ENCODE measurements at places on chromosomes 3 and 15. TPM values are rescaled to one million over a fixed set of nuclear protein-coding genes. Genes with fewer than 3 reads are reported as not detected.

DNA sequence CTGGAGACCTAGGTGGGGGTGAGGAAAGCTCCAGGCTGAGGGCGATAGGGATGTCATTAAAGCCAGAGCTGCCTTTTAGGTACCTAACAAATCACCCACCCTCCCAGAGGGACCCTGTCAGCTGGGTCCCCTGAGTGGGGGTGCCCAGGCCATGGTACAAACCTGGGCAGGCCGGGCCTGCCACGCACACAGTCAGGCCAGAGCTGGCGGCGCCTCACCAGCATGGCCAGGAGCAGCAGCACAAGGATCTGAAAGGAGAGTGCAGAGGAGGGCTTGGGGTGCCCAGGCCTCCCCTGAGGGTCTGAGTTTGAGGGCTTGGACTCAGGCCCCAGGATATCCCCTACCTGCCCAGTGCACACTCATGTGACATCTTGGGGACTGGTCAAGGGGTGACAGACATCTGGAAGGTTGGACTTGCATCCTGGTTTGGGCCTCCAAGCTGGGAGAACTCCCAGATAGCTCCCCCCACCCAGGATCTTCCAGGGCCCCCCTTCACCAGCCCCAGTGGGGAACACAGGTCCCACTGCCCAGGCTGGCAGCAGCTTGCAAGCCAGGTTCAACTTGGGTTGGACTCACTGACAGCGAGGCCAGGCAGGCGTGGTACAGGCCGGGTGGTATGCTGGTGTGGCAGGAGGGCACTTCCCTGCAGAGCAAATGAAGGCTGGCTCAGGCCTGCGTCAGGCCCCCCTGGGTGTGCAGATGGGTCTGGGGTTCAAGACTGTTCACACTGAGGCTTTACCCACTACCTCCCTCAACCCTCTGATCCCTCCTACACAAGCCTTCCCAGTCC, 5.2 kb downstream of the STRA6 start:
- DNase-seq, result no peak

Gene STXBP5L
- total RNA-seq, result 97.6 TPM

- peak; percentile 25 for DNase-seq
Measured at GRCh38 chr15:63466378-63467192, 37.8 kb upstream of the USP3 start.

GRCh38 chr3:120460181-120460790, 9.5 kb upstream of the FSTL1 start:
- DNase-seq, result no peak

- DNase-seq, result no peak
Measured at GRCh38 chr3:71002298-71002697, 581.2 kb downstream of the FOXP1 start.

GRCh38 chr3:45950686-45951600, 7.7 kb downstream of the CXCR6 start:
- no peak for DNase-seq

DNA sequence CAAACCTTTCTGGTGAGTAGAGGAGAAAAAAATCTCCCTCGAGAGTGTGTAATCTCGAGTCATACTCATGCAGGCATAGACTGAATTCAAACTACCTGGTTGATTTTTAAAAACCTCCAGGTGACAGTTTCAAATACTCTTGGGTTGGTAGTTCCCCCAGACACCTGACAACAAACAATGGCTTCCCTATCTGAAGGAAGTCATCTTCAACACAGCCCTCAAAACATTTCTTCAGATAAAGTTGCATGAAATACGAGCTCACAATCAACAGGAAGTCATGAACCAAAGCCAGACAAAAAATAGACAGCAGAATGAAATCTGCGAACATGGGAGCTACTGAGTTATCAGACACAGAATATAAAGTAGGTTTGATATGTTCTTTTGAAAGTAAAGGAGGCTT, 112.8 kb downstream of the ST8SIA2 start:
- DNase-seq, result no peak

GRCh38 chr3:45656575-45657363, 32.4 kb upstream of the SACM1L start:
- DNase-seq, result peak; percentile 91

DNA sequence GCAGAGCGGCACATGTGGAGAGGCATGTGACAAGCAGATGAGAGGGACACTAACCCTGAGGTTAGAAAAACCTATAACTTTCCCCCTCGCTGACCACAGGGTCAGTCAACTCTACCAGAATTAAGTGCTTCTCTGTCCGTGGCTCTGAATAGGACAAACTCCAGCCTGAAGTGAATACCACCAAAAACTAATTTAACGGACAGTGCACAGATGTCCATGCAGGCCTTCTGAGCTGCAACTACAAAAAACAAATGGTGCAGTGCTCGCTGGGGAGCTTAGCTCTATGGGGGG, 59.3 kb downstream of the ADCY5 start:
- no peak for DNase-seq

DNA sequence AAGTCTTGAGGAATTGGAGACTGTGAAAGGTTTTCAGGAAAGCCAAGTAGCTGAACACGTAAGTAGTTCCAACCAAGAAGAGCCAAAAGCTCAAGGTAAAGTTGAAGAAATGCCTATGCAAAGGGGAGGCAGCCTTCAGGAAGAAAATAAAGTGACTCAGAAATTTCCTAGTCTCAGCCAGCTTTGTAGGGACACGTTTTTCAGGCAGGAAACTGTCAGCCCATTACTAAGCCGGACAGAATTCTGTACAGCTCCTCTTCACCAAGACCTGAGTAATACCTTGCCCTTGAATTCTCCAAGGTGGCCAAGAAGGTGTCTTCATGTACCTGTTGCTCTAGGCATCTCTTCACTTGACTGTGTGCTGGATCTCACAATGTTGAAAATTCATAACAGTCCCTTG, 48.6 kb downstream of the CDAN1 start:
- DNase-seq, result no peak

- DNase-seq, result no peak
Measured at GRCh38 chr15:29143909-29144635, 125.5 kb downstream of the NSMCE3 start.

Gene RASGRF1
- 104 TPM for total RNA-seq

Gene FAM3D
- not detected for total RNA-seq

DNA sequence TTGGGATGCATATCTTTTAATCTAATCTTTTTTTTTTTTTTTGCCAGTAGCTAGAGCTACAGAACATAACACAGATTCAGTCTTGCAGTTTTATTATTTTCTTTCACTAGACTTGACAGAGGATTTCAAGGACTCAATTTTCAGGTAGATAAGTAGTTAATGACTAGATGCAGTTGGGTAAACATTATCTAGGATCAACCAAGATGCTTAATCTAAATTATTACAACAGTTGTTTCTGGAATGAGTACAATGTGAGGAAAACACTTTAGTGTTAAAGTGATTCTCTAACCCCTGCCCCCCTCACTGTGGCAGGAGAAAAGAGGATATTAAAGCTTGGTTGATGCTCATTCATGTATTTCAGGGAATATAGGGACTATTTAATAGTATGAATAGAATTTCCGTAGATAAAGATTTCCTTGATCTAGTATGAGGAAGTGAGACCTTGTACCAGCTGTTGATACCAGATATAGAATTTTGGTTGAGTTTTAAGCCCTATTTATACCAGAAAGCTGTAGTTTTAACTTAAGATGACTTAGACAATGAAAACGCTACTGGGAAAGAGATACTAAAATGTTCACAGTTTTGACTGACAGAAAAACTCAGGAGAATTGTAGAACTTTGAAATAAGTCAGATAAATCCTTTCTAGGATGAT, 389.0 kb upstream of the C2CD4B start:
- no peak for DNase-seq

- DNase-seq, result no peak
Measured at GRCh38 chr15:74036271-74037170, 42.0 kb downstream of the PML start.

- no peak for DNase-seq
Measured at GRCh38 chr15:23387621-23388190, 33.2 kb downstream of the GOLGA8S start.

- DNase-seq, result no peak
Measured at GRCh38 chr3:89617706-89618105, 510.3 kb downstream of the EPHA3 start.

DNA sequence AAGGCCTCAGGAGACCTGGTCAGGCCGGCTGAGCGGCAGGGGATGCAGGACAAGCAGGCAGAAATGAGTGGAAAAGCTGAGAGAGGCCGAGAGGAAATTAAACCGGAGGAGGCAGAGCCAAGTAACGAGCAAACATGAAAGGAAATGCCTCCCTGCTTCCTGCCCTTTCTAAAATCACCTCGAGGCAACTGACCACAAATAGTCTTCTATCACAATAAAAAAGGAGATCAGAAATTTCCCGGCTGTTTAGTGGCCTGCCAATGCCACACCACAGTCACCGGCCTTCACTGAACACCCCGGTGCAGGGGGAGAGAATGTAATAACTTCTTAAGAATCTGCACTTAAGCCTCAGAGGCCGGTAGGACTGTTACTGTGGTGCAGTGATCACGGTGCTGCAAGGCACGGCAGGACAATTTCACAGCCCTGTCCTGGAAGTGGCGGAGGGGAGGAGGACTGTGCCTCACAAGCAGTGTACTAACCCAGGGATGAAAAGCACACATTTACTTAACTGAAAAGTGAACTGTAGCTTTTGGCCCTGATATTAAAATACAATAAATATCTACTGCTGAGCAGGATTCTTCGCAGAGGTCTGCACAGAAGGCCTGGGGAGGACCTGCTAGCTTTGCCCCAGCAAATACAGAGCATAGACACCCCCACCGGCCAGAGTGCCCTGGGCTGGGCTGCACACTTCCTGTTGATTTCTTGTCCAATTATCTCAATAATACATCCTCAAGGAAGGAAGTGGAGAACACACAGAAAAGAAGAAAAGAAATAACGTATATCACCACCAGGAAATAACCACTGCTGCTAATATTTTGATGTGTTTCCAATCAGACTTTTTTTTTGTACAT, 183.5 kb upstream of the NSMCE3 start:
- DNase-seq, result no peak

- DNase-seq, result no peak
Measured at GRCh38 chr3:151439652-151440125, 21.2 kb downstream of the IGSF10 start.

DNA sequence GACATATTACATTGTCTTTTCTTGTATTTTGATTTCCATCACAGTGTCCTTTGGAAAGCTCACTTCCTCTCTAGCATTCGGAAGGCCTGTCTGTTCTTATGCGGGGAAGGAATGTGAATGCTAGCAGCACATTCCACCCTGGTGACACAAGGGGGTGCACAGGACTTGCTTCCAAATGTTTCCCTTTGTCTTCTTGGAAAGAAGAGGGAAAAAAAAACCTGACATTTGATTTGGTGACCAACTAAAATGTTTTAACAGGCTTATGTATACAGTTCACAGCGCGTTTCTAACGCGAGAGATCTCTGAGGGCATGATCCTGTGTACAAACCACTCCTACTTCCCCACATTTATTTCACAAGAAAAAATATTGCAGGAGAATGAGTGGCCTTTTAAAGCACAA, 107.6 kb upstream of the FXR1 start:
- DNase-seq, result peak; percentile 60

GRCh38 chr3:117246771-117247555, 537.4 kb downstream of the TUSC7 start:
- DNase-seq, result no peak

DNA sequence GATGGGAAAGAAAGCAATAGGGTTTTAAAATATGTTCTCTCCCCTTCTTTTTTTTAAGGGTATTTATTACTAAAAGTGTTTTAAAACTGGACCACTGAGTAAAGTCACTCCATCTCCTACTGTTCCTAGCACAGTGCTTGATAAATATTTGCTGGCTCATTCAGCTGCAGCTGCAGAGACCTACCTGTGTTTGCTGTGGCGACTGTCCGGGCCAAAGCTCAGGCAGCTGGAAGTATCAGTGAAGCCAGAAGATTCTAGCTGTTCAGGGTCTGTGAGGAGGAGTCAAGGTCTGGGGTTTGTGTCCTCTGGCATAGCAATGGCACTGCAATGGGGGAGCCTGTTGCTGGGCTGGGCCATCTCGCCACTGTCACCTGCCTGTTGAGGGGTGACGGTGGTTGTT, 109.9 kb downstream of the RPLP1 start:
- no peak for DNase-seq

DNA sequence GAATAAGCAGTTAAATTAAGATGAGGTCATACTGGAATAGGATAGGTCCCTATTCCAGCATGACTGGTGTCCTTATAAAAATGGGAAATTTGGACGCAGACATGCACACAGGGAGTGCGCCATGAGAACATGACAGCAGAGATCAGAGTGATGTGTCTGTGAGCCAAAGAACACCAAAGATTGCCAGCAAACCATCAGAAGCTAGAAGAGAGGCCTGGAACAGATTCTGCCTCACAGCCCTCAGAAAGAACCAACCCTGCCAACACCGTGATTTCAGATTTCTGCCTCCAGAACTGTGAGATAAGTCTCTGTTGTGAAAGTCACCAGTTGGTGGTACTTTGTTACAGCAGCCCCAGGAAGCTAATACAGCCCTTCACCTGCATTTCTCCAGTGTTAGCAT, 34.7 kb downstream of the EPHB1 start:
- DNase-seq, result no peak
